ENCODE measurements at places on chromosomes 2 and 18.

GRCh38 chr2:121709776-121710469, 26.8 kb downstream of the NIFK start:
- no peak for DNase-seq

DNA sequence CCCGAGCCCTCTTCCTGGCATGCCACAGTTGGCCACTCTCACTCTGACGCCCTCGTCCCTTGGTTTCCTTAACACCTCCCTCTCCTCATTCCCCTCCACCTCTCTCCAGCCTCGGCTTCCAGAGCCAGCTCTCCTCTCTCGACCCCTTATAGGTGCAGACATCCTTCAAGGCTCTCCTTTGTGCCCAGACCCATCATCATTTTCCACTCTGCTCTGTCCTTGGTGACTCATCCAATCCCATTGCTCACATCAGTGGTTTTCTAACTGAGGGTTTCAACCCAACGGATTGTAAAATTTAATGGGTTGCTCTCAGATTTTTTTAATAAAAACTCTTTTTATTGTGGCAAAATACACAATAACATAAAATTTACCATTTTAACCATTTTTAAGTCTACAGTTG, 6.2 kb downstream of the ST8SIA5 start:
- DNase-seq, result no peak

- peak; percentile 94 for DNase-seq
Observed at GRCh38 chr2:170973492-170974303, 44.6 kb downstream of the GORASP2 start.

DNA sequence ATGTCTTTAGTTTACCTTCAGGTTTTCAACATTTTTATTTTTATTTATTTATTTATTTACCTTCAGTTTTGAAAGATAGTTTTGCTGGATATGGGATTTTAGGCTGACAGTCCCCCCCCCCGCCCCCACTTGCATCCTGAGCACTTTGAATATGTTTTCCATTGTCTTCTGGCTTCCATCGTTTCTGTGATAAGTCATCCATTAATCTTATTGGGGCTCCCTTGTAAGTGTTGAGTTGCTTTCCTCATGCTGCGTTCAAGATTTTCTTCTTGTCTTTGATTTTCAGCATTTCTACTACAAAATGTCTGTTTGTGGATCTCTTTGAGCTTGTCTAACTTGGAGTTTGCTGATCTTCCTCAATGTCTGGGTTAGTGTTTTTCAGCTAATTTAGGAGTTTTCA, 19.4 kb upstream of the LDLRAD4 start:
- DNase-seq, result no peak

GRCh38 chr2:219542931-219543595, 546 bp downstream of the CHPF start:
- DNase-seq, result peak; percentile 54

- DNase-seq, result no peak
Observed at GRCh38 chr18:12290086-12290485, 18.0 kb upstream of the TUBB6 start.

DNA sequence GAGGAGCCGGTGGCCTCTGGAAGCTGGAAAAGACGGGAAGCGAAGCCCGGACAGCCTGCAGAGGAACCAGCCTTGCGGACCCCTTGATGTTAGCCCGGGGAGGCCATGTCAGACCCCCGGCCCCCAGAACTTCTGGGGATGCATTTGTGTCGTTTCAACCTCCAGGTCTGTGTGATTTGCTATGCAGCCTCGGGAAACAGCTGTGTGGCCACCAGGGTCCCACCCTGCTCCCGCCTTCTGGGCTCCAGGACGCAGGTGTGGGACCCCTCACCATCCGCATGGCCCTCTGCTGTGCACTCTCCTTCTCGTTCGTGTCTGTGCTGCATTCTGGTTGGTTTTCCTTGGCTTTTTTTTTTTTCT, 13.3 kb downstream of the NEU4 start:
- DNase-seq, result no peak

GRCh38 chr2:215369181-215369760, 57.4 kb downstream of the ATIC start:
- peak; percentile 10 for DNase-seq

GRCh38 chr2:101296371-101296770, 12.1 kb downstream of the RNF149 start:
- no peak for DNase-seq

Measured in erythroblast (primary cell).